ENCODE measurements at places on chromosomes 3 and 15.

DNA sequence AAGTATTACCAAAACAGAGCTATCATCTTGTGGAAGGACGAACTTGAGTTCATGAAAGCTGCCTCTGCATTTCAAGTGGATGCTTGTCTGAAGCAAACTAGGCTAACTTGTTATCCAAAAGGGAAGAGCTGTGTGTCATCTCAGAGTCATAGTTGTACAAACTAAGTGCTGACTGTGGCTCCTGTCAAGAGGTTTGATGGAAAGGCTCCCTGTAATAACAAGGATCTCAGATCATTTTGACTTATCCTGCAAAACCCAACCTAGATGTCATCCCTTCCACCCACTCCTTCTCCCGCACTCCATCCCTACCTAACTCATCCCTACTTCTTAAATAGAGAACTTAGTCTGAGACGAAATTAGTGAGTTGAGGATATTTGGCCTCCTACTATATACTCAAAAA lies 110.8 kb downstream of the NR2E3 start:
- DNase-seq: no peak

GRCh38 chr3:130558366-130558765 lies 41.4 kb downstream of the COL6A6 start:
- DNase-seq: no peak

GRCh38 chr3:119677641-119677934 lies 382 bp upstream of the COX17 start:
- DNase-seq: no peak

GRCh38 chr15:98174286-98174685 lies 213.8 kb downstream of the ARRDC4 start:
- DNase-seq: no peak

DNA sequence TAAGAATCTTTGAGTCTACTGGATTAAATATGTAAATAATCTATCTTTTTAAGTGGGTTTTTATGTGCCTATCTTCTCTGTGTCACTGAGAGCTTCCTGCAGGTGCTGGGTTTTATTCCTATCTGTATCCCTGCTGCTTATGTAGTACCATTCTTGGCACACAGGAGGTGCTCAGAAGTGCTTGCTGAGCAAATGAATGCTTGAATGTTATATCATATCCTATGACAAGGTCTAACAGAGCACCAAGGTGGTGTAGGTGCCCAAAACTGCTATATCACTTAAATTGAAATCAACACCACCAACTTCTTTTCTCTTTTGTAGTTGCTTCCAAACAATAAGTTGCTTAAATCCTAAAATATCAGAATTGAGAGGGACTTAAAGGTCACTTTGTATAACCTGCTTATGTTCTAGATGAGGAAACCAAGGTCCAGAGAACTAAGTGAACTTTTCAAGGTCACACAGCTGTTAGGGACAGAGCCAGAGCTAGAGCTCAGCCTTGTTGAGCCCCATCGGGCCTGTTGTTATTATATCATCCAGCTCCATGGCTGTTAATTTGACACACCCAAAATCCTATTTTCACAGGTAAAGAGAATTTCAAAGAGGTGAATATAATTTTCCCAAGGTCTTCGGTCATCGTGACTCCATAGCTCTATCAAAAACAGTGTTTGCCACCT lies 46.0 kb downstream of the CCNL1 start:
- no peak for DNase-seq

DNA sequence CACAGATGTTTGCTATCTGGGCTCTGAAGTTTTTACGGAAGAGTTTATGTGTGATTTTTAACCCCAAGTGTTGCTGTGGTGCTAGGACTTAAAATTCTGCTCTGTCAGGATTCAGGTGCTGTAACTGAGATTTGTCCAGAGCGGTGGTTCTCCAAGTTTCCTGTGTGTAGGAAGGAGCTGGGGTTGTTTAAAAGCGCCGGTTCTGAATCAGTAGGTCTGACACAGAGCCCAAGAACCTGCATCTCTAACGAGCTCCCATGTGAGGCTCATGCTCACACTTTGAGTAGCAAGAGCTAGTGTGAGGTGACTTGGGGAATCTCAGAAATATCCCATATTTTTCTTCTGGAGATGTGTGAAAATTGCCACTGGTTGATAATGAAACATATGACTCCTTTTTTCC lies 325.5 kb downstream of the SATB1 start:
- no peak for DNase-seq

DNA sequence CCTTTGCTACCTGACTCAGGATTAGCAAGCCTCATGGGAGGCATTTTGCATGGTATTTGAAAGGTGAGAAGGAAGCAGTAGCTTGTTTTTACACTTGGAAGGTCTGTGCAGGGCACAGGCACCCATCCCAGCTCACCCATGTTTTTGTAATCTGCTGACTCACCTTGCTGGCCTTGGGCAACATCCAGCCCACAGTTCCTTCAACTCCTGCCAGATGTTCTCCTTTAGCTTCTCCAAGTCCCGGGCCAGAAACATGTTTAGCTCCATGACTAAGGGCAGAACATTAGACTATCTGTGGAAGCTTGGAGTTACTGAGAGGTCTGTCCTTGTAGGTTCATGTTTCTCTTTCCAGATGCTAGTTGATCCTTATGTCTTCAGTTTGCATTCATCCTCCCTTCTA lies 12.4 kb upstream of the ZNF770 start:
- no peak for DNase-seq

GRCh38 chr3:197394464-197395321 lies 96.3 kb upstream of the DLG1 start:
- no peak for DNase-seq

DNA sequence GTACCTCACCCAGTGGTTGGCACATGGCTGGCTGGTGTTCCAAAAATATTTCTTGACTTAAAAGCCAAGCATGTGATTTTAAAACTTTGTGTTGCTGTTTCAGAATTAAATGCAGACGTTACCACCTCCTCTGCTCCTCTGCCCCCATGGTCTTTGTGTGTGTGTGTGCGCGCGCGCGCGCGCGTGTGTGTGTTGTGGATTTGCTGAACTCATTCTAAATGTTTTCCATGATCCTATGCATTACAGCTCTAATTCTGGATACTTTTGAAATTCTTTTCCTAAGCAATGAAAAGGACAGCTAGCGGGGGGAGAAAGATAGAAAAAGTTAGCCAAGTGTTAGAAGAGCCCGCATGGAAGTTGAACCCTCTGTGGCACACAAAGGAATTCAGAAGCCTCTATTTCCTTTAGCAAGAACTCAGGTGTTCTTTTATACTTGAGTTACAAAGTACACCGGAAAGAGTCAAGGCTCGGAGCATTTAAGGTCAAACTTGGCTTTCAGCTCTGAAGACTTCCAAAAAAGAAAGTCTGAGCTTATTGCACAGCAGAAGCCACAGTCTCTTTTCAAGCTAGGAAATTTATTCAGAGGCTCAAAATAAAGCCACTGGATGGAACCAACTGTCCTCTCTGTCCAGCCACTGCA lies 350.5 kb upstream of the TBL1XR1 start:
- no peak for DNase-seq

GRCh38 chr3:171620825-171621434 lies 160.7 kb upstream of the TNIK start:
- DNase-seq: no peak

GRCh38 chr3:21159543-21159906 lies 591.5 kb downstream of the ZNF385D start:
- DNase-seq: no peak

DNA sequence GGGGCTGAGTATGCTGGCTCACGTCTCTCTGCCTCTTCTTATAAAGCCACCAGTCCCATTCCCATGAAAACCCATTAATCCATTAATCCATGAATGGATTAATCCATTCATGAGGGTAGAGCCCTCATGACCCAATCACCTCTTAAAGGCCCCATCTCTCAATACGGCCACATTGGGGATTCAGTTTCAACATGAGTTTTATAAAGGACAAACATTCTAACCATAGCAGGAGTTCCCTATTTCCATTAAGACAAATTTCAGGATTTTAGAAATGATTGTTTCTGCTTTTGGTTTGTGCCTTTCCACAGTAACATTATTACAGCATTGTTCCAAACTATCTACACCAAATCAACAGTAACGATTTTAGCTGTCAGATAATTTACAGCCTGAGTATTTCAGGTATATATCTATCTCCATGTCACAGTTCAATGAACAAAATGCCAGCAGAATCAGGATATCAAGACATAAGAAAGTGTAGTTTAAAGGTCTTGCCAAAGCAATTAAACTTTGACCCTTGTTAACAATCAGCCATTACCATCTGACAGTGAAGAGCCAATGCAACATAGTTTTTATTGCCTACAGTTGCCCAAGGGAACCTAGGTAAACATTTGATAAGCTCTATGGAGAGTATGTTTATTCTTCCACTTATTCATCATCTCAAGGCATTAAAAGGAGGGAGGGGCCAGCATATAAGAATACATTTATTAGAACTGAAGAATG lies 3.8 kb downstream of the TSPAN3 start:
- DNase-seq: no peak

GRCh38 chr15:70071799-70072198 lies 25.9 kb downstream of the TLE3 start:
- no peak for DNase-seq

GRCh38 chr3:46948830-46949671 lies 27.5 kb downstream of the CCDC12 start:
- no peak for DNase-seq

DNA sequence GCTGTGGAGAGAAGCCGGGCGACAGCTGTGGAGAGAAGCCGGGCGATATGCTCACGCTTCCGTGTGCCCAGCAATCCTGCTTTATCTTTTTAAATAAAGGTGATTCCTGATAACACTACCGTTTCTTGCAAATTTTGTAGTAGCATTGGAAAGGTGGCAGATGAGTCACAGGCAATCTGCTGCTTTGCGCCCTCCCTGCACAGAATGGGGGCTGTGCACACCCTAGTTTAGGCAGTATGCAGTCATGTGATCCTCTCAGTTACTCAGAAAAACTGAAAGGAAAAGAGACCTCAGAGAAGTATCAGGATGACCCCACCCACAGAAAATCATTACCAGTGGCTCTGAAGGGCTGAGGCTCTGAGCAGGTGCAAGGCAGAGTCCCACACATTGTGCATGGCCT lies 24.9 kb upstream of the TMCC1 start:
- DNase-seq: no peak

DNA sequence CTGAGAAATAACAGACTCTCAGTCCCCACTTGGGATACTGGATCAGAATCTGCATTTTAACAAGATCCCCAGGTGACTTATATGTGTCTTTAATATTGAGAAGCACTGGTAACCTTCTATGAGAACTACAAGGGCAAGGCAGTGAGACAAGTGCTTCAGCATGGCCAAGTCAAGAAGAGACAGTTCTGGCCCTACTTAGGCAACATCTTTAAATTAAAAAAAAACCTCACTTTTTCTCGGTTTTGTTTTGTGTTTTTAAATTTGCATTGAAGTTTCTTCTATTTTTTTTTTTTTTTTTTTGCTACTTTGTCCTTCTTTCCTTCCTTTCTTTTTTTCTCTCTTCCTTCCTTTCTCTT lies 42.5 kb upstream of the SPTSSB start:
- DNase-seq: no peak

Measured in NCI-H1092 (cell line).